ENCODE measurements at places on chromosomes 4 and X. TPM values are rescaled to one million over a fixed set of nuclear protein-coding genes. Genes with fewer than 3 reads are reported as not detected.

- DNase-seq, result no peak
These were observed 52.2 kb downstream of the APOO start for GRCh38 chrX:23855569-23855968.

GRCh38 chr4:36351082-36351666 is 69.8 kb downstream of the DTHD1 start:
- DNase-seq, result peak; percentile 18

DNA sequence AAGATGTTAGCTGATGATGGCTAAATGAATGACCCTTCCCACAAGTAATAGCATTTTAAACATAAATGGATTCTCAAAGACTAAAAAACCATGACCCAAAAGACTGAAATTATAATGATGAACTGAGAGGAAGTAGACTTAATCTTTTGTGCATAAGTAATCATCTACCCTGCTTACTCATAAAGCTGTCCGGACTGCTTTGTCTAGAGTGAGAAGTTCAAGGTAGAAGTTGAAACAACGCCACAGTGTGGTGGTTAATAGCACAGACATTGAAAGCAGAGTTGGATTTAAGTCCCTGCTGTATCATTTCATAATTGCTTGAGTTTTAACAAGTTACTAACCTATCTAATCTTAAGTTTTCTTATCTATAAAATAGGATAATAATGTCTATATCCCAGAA is 346.6 kb downstream of the CENPC start:
- no peak for DNase-seq

GRCh38 chr4:147378780-147379179 is 102.1 kb upstream of the EDNRA start:
- no peak for DNase-seq

DNA sequence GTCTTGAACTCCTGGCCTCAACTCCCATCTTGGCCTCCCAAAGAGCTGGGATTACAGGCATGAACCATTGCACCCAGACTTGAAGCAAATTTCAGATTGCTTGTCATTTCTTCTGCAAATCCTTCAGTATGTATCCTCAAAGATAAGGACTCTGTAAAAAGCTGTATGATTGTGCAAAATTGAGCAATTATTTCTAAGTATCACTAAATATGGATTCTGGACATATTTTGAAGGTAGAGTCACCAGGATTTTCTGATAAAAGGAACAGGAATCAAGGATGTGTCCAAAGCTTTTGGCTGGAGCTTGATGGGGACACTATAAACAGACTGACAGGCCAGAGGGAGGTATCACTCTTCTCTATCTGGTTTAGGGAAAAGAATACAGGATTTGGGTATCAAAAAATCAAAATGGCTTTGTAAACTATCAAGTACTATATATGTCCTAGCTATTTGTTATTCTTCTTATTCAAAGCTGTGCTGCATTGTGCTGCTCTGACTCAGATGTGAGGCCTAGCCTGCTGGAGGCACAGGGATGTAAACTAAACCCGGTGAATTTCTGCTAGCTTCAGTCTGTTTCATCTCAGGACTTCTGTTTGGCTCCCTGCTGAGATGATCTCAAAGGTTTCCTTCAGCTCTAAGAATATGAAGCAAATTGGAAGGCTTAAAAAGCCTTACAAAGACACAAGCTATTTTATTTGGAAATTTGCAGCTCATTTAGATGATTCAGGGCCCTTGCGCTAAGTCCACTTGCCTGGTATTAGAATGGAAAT is 8.3 kb downstream of the RPS4X start:
- no peak for DNase-seq

GRCh38 chrX:107485013-107485412 is 35.6 kb downstream of the FRMPD3 start:
- no peak for DNase-seq

DNA sequence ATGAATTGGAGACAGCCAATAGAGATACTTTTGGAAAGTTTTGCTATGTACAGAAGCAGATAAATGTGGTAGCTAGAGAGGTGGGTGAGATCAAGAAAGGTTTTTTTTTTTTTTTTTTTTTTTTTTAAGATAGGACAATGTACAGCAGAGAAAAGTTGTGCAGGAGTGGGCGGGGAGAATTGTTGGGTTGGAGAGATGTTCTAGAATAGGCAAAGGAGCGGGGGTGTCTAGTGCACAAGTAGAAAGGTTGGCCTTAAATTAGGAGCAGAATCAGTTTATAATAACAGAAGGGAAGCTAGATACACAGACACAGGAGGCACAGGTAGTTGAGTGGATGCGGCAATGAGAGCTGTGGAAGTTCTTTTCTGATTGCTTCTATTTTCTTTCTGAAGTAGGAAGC is 66.2 kb upstream of the PGK1 start:
- no peak for DNase-seq

- no peak for DNase-seq
These were observed 145.3 kb downstream of the COL25A1 start for GRCh38 chr4:109157205-109157604.

GRCh38 chr4:7705593-7705992 is 234.1 kb downstream of the AFAP1 start:
- no peak for DNase-seq

GRCh38 chr4:6926681-6927478 is 17.3 kb downstream of the TBC1D14 start:
- no peak for DNase-seq

DNA sequence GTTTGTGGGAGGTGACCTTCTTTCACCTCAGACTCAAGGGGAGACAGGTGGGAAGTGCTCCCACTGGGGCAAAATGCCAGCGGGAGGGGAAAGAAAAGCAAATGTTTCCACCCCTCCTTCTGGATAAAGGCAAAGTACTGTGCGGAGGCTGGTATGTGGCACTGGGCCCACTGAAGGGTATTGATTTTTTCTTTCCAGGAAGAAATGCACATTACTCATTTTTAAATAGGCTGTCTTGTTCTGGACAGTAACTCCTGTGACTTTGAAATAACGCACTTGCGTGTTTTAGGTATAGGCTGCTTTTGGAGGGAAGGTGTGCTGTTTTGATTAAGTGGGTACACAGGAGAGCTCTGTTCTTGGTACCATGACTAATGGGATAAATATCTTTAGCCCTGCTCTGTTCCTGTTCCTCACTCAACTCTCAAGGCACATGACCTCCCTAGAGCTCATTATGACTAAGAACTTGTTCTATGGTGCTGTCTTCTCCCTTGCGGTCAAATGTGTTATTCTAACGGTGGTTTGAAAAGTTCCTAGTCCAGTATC is 40.7 kb upstream of the MBTPS2 start:
- no peak for DNase-seq

- DNase-seq, result no peak
These were observed 110.9 kb upstream of the ENPEP start for GRCh38 chr4:110364911-110365520.

DNA sequence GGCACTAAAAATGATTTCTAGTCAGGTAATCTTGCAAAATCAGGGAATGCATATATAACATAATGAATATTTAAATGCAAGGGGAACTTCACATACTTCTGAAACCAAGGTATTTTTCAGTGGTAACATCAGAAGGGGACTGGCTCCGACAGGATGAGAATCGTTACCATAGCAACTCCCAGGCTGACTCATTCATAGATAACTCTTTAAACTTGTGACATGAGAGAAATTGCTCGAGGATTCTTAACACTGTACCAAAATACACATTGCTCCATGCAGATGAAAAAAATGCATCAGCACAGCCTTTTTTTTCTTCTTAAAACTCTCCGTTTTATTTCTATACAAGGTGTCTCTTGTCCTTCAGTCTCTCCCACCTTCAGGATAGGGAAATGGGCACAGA is 114.3 kb downstream of the GABRB1 start:
- DNase-seq, result no peak

- no peak for DNase-seq
These were observed 97.7 kb upstream of the ACSL4 start for GRCh38 chrX:109830704-109831206.

- DNase-seq, result no peak
These were observed 20.2 kb upstream of the CDKN2AIP start for GRCh38 chr4:183424109-183424744.

- DNase-seq, result no peak
These were observed 18.4 kb downstream of the SMS start for GRCh38 chrX:21958916-21959315.

- no peak for DNase-seq
These were observed 64.1 kb downstream of the CAMK2D start for GRCh38 chr4:113697429-113697828.

DNA sequence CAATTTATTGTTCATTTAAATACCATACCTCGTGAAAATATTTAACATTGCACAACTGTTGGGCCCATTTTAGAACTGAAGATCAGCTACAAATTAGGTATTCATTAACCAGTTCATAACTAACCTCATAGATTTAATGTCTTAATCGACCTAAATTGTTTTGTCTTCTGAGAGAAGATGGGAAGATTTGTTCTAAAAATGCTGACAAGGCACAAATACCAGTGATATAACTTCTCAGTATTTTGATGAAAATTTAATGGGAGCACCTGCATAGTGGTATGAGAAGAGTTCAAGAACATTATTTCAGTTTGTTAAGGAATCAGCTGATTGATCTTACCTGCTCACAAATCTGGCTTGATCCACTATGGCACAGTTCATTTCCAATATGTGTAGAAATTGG is 33.9 kb downstream of the POF1B start:
- DNase-seq, result no peak

DNA sequence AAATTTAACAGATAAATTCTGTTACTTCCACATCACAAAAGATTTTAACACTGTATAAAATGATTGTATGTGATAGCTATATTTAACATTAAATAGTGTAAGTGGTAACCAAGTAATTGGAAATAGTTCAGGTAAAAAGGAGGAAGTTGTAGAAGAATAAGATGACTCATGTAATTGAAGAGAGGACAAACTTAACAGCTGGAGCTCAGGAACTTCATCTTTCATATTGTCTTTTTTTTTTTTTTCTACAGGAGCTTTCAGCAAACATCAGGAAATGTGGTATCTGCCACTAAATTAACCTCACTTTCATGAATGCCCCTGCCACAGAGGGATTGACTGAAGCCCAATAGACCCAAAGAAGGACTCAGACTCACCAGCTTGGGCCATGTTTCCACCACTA is 188.4 kb upstream of the VEGFC start:
- no peak for DNase-seq

DNA sequence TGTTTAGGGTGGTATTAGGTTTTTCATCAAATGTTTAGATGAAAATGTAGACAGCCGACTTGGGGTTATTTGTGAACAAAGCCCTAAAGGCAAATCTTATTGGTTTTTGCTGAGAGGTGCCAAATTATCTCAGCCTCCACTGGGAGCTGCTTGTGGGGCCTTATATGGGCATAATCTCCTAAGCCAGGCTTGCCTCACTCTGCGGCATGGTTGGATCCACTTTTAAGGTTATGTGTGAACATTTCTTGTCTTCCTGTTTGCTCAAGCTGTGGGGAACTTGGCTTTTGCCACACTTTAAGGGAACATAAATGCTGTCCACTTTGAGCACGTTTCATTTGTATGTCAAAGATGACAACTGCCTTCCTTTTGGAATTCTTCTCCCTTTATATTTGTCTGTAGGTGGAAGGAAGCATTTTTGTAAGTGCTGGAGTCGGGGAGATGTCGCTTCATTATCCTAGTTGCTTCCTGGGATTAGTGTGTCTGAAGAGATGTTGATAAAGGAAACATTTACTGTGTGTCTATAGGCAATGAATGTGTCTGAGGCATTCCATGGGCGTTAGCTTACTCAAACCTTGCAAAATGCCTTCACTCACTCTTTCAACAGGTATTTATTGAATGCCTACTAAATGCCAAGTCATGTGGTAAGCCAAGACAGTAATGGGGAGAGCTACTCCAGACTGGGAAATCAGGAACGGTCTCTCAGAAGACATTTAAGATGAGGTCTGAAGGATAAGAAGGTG is 78.3 kb downstream of the SLC9A6 start:
- no peak for DNase-seq

DNA sequence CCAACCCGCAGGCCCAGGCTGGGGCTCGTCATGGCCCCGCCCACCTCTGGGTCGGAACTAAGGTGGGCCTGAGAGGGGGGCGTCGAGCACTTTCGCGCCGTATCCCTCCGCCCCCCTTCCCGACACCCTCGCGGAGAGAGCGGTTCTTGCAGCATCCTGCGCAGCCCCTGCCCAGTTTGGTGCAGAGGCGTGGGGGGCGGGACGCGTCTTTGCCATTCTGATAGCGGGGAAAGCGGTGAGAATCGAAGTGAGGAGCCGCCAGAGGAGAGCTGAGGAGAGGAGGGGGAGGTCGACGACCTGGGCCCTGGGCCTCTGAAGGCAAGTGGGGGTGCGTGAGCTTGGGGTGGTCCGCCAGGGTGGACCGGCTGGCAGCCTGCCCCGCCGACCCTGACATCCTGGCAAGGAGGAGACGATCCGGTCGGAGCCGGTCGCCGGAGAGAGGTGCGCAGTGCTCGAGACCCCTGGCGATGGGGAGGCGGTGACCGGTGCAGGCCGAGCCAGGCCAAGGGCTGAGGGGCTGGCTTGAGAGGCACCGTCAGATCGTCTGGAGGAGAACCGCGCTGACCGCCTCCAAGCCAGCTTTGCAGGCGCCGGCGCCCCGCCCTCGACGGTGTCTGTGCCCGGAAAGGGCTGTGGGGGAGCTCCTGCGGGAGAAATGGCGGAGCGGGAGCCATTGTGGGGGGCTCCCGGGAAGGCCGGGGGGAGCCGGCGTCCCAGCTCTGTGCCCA is 25.5 kb downstream of the GPRASP3 start:
- peak; percentile 75 for DNase-seq

DNA sequence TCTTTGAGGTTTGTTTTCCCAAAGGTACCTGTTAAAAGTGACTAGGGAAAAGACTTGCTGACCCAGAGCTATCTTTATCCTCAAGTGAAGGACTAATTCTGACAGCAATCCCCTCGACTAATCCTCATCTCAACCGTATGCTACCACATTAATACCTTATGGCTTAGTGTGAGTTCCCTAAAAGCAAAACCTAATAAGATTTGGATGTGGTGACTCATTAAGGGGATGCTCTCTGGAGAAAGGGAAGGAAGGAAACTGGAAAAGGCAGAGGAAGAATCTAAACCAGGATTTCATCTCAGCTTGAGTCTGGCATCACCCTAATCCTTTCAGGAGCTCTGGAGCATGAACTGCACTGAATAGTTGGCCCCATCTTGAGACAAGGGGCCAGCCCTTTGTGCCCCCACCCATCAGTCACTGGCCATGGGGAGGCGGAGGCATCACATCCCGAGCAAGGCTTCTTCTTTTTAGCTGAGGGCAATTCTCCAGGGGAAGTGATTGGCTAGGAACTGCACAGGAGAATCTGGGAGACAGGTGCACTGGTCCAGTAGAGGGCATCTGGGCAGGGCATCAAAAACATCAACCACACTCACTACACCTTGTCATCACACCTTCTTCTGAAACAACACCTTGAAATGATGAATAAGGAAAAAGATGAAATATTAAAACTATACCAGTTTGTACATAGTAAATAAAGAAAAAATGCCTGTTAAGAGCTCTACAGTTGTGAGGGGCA is 6.9 kb upstream of the BBS7 start:
- DNase-seq, result no peak

REPS2 gene
- polyA plus RNA-seq, result 0.62 TPM

DDX53 gene
- polyA plus RNA-seq, result 0.23 TPM

XPNPEP2 gene
- polyA plus RNA-seq, result 0.21 TPM

PNCK gene
- polyA plus RNA-seq, result 2.5 TPM

CPE gene
- 18.2 TPM for polyA plus RNA-seq

ATP8A1 gene
- 0.38 TPM for polyA plus RNA-seq

ODAPH gene
- polyA plus RNA-seq, result 0.19 TPM

PF4V1 gene
- not detected for polyA plus RNA-seq

GRIA3 gene
- 0.15 TPM for polyA plus RNA-seq

RTL5 gene
- 1.8 TPM for polyA plus RNA-seq

UGT2B15 gene
- polyA plus RNA-seq, result not detected

MAGEA9B gene
- 0.37 TPM for polyA plus RNA-seq

ZBTB33 gene
- polyA plus RNA-seq, result 1.5 TPM

SYTL4 gene
- 2.3 TPM for polyA plus RNA-seq
